Activated CD4-positive, alpha-beta T cell treated with anti-CD3 and anti-CD28 coated beads, Interleukin-10, Interleukin-2, amounts not matched to agents 100 ng/mL and 50 ng/mL, durations not matched to agents 16 hours and 8 hours (primary cell): ENCODE measurements at places on chromosomes 6 and 20.

GRCh38 chr6:36633915-36634314 lies 39.8 kb downstream of the SRSF3 start:
- no peak for DNase-seq

DNA sequence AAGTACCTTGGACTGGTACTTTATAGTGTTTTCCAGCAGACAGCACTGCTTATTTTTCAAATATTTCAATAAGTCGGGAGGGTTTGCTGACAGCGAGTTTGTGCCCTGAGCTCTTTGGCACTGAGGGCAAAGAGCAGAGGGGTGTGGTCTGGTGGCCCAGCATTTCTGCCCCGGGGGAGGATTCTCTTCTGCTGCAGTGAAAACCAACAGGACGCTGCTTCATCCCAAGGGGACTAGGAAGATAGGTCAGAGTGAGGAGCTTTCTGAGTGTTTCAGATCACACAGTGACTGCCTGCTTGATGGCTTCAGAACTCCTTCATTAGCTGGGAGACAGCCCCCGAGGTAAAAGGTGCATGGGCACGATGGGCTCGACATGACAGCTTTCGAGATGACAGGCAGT lies 8.6 kb downstream of the ULBP2 start:
- no peak for DNase-seq

DNA sequence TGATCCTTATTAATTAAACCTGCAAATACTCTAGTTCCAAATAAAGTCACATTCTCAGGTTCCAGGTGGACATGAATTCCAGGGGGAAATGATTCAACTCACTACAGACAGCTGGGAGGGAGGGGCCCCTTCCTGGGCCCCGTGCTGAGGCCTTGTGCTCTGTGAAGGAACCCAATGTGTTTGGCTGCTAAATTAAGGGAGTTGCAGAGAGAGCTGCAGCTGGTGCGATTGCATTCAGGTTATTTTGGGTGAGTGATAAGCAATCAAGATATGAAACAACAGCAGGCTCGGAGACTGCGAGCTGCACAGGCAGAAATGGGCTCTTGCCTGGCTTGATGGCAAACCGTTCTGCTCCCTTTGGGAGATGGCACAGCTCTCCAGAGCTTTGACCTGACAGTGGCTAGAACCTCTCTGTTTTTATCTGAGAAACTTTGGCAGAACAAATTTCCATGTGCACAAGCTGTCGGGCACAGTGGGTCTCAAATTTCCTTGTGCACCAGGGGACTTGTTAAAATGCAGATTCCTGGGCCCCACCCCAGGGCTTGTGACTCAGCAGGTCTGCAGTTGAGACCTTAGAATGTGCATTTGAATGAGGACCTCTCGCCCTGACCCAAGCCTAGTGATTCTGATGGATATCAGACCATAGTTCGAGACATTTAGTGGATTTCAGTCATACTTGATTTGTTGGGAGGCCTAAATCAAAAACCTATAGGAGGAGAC lies 9.8 kb downstream of the MAPK13 start:
- no peak for DNase-seq

- DNase-seq: no peak
Observed at GRCh38 chr6:134619077-134619476, 301.2 kb upstream of the SGK1 start.

DNA sequence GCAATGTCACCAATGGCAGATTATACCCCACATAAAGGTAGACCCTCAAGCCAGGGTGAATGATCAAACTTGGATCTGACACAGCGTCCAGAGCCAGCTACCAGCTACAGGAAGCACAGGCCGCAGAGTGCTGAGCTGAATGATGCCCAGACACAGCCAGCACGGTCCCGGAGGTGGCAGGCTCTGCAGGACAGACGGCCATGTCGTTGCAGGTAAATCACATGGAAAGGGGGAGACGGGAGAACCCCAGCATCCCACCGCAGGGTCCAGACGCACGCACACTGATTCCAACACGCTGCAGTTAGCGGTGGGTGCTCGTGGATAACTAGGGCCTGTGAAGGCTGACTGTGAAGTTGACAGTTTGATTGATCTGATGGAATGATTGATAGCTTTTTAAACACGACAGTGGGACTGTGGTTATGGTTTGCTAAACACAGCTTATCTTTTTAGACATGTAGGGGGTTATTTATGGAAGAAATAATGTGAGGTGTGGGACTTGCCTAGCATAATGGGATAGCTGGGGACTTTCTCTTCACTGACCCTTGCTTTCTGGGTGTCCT lies 228.5 kb downstream of the ERMARD start:
- DNase-seq: no peak

DNA sequence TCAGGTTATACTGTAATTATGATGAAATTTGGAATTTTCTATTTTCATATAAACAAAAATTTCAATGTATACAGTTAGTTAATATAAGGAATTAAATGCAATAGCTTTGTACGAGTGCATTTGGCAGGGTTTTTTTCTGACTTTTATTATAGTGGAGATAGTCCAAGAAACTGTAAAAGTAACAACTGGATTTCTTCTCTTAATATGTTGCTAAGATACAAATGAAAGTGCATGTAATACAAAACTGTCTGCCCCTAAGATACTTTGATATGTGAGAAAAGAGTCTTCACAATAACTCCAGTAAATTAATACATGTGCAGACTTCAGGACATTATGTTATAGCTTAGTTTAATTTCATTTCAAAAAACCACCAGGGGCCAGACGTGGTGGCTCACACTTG lies 721.4 kb downstream of the CBLN4 start:
- DNase-seq: no peak

DNA sequence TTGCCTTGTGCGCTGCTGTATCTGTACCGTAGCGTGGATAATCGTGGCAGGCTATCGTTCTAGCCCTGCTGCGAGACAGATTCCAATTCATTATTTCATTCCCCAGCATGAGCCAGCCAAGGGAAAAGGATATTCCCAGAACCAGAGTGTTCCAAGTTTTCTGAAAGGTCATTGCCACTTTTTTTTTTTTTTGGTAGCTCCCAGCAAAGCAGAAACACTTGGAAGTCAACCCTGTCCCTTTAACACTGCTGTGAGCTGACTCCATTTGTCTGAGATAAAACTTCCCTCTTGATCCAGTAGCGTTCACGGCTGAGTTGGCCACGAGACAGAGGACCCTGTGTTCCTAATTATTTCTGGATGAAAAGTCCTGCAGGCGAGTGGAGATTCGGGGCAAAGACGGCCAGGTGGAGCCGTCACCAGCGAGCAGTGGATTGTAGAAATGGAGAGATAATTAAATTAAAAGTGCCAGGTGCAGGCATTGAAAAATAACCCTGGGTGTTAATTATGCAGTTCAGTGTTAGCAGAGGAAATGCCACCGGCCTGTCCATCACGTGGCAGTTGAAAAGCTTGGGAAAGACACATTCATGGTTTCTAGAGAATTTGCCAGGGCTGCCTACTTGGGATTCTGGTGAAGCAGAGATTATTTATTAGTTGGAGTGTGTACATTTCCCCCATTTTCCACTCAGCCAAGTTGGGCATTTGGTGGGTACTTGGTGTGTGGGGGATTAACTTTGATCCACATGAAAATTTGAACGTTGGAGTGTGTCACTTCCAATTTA lies 164.2 kb downstream of the SLC24A3 start:
- no peak for DNase-seq

- no peak for DNase-seq
Observed at GRCh38 chr6:115514656-115515055, 546.0 kb downstream of the FRK start.

- DNase-seq: no peak
Observed at GRCh38 chr6:93120154-93120742, 299.1 kb downstream of the EPHA7 start.

DNA sequence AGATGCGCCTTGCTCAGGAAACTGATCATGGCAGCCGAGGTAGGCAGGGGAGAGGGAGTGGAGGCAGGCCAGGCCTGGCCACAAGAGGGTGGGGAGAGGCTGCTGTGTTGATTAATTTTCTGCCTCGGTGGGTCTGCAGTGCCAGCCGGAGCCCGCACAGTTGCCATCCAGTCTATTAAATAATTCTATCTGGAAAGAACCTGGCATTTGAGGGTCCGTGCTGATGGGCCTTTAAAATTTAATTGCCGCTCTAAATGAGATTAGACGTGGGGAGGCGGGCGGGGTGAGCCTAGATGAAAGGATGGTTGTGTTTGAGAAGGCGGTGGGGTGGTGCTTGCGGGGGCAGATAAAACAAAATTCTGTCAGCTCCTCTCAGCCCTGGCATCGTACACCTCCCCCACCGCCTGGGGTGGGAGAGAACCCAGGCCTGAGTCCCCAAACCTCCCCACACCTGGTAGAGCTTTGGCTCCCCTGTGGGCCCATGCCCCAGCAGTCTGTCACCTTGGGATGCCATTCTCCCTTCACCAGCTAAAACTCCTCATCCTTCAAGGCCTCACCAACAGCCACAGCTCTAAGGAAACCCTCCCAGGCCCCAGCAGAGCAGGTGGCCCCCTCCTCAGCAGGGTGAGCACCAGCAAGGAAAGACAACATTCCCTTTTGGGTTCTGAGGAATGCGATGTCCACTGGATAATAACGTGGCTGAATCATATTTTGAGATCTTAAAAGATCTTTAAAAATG lies 167.3 kb downstream of the GRM4 start:
- DNase-seq: no peak

DNA sequence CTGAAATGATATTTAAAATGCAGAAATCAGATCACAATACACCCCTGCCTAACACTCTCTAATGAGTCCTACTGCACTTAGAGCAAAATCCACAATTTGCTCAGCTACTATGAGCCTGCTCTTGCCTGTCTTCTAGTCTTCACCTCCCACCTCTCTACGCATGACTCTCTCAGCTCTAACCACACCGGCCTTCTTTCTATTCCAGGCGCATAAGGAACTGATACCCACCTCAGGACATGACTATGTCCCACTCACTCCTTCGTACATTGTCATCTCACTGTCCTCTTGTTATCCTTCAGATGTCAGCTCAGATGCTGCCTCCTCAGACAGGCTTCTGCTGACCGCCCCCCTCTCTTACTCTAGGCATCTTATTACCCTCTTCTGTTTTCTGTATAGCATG lies 201.0 kb upstream of the FLRT3 start:
- DNase-seq: no peak

- DNase-seq: no peak
Observed at GRCh38 chr6:90429713-90430112, 133.1 kb upstream of the BACH2 start.

DNA sequence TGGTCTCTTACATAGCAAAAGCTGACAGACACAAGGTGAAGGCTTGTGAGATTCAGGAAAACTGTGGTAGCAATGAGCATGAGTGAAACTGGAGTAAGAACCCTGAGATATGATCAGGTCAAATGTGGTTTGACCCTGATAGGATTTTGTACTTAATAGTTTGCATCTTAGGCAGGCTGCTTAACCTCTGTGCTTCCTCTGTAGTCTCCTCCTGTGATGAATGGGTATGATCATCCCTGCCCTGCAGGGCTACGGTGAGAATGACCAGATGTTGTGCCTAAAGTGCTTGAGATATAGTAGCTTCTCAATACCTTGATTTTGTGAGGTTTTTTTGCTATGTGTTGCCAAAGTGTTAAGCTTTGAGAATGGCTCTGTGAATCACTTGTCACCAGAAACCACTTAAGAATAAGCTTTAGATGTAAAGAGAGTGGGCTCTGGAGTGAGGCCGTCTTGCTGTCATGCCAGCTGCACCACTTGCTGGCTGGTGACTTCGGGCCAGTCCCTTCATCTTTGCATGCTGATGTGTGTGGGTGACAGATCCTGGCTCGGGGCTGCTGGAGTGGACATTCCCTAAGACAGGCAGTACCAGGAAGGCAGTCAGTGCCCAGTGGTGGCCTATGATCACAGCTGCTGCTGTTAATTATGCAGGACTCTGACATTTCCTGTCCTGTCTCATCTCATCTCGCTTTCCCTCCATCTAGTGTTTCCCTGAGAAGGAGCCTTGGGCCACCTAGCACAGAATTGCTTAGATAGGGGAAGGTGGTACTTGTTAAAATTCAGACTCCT lies 254.7 kb downstream of the NFATC2 start:
- no peak for DNase-seq

DNA sequence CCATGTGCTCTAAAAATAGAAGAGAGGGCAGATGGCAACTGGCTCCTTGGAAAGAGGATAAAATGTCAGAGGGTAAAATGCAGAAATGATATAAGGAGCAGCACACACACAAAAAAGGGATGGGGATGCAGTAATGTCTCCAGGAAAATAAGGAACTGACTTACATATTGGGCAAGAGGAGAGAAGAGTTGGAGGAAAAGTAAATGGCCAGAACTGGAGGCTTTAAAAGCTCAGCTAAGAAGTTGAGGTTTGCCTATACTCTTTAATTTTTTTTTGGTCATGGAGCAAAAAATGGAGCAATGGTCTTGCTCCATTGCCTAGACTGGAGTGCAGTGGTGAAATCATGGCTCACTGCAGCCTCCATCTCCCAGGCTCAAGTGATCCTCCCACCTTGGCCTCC lies 93.7 kb downstream of the SULF2 start:
- no peak for DNase-seq

DNA sequence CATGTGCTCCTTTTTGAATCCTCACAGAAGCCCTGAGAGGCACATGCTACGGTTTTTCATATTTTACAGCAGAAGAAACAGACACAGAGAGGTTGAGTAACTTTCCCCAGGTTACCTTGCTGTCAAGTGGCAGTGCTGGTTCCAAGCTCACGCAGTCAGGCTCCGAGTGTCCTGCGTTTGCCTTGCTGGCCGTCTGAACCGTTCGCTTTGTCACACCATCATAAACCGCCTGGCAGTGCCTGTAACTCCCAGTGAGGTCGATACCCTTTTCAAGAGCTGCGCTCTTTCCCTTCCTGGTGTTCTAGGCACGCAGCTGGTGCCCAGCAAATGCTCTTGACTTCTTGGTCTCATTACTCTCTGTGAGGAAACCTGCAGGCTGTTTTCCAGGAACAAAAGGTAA lies 31.3 kb upstream of the KCNG1 start:
- no peak for DNase-seq
